T-cell (primary cell): ENCODE measurements at places on chromosomes 2 and 18. TPM values are rescaled to one million over a fixed set of nuclear protein-coding genes. Genes with fewer than 3 reads are reported as not detected.

- no peak for DNase-seq
These were observed 764.6 kb downstream of the TSN start for GRCh38 chr2:122519821-122520611.

The CAPN14 gene
- 0.15 TPM for total RNA-seq

The SCYGR4 gene
- not detected for total RNA-seq

DNA sequence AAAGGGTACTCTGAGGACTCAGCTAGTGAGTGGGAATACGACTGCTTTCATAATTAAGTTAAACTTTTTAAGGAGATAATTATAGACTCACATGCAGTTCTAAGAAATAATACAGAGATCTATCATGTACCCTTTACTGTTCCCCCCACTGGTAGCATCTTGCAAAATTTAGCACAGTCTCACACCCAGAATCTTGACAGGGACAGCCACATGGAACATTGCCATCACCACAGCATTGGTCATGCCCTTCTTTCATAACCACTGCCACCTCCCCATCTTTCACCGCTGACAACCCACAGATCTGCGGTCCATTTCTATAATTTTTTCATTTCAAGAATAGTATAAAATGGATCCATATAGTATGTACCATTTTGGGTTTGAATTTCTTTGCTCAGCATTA lies 37.8 kb downstream of the ARHGEF4 start:
- no peak for DNase-seq

The CCDC178 gene
- total RNA-seq = not detected

GRCh38 chr2:15860760-15861159 lies 79.6 kb upstream of the MYCN start:
- DNase-seq = no peak

The HOXD13 gene
- not detected for total RNA-seq

DNA sequence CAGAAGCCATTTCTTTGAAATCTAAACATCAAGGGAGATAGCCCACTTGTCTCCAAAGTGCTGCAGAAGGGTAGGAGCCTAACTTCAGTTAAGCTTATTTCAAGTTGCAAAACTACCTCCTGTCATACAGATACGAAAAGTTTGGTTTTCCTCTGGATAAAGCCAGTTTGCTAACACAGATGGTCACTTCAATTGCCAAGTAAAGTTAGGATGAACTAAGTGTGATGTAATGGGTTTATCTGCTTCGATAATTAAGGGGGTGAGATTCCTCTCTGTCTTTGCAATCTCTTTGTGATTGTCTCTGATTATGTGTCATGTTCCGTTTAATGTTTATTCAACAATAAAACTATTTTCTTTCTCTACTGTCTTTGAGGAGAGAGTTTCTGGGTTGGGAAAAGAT lies 156.4 kb downstream of the SLC39A10 start:
- no peak for DNase-seq

- DNase-seq = no peak
These were observed 382.7 kb upstream of the KLHL29 start for GRCh38 chr2:23002234-23002633.

DNA sequence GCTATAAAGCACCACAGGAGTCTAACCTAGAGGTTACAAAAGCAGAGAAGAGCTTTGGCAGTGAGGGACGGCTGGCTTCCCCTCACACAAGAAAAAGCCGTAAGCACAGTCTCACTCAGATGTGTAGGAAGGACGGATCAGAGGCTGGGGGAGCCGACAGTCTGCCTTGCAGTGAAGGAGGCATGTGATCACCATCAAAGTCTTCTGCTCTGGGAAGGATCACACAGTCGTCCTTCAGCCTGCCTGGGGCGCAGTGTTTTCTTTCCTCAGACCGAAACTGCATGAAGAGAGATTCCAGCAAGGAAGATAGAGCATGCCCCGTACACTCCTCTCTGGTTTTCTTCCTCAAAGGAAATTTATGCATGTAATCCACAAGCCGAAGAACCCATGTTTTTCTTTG lies 24.1 kb downstream of the GATA6 start:
- DNase-seq = no peak

- DNase-seq = no peak
These were observed 74.5 kb downstream of the KCTD18 start for GRCh38 chr2:200435379-200435778.

GRCh38 chr2:33425586-33426031 lies 50.8 kb upstream of the RASGRP3 start:
- no peak for DNase-seq

- no peak for DNase-seq
These were observed 700.0 kb upstream of the NXPH2 start for GRCh38 chr2:139480161-139480650.

- DNase-seq = no peak
These were observed 35.2 kb downstream of the STK17B start for GRCh38 chr2:196136151-196136550.

- no peak for DNase-seq
These were observed 25.9 kb downstream of the ALS2 start for GRCh38 chr2:201754717-201755415.

- DNase-seq = no peak
These were observed 370.4 kb downstream of the SUCLG1 start for GRCh38 chr2:84088656-84089055.

- peak; percentile 59 for DNase-seq
These were observed 118.1 kb upstream of the EPAS1 start for GRCh38 chr2:46179037-46179621.

- no peak for DNase-seq
These were observed 360.7 kb downstream of the ZEB2 start for GRCh38 chr2:144159240-144159639.

DNA sequence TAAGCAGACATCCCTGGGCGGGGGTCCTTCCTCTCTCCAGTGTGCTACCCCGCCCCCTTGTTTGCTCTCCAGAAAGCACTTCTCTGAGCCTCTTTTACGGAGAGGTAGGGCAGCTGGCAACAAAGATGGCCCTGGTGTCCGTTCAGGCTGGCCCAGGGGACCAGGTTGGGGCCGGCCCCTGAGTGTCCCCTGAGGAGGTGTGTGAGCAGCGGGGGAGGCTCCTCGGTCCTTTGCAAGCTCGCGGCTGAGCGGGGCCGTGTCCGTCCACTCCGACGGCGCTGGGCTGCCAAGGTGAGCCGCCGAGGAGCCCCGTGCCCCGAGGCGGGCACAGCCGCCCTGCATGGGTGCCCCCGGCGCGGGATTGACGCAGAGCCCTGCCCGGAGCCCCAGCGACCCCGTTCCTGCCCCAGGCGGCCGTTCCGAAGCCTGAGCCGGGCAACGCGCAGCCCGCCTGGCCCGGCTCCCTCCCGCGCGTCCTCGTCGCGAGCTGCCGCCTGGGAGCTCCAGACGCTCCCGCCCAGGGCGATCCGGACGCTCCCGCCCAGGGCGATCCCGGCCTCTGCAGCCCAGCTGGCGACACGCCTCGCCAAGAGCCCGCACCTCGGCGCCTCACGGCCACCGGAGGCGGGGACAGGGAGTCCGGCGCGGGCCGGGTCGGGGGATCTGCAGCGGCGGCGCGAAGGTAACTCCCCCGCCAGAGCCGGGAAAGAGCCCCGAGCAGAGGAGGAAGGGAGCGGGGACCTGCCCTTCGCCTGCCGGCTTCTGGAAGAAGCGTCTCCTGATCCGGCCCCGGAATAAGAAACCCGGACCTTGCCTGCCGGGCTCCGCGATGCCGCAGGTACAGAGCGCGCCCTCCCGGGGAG lies at the start of gene PROKR1:
PROKR1 (plus strand) TSS at position 569 of the 863 bp plus-strand sequence. CDS start 2,243 bp downstream, outside the sequence.
- no peak for DNase-seq
